ENCODE measurements at places on chromosomes 7 and 10. TPM values are rescaled to one million over a fixed set of nuclear protein-coding genes. Genes with fewer than 3 reads are reported as not detected.
A peak's percentile ranks its signal among the peaks of the same experiment; 100 is the strongest.

Gene ZP3
- total RNA-seq = 1.4 TPM

Gene ADARB2
- 2.0 TPM for total RNA-seq

Gene CYP2C8
- 0.27 TPM for total RNA-seq

Gene VAX1
- not detected for total RNA-seq

Gene ERLIN1
- 26.5 TPM for total RNA-seq

Gene NUTM2E
- total RNA-seq = 0.12 TPM

Gene TBXAS1
- total RNA-seq = 6.1 TPM

Gene SMKR1
- not detected for total RNA-seq

DNA sequence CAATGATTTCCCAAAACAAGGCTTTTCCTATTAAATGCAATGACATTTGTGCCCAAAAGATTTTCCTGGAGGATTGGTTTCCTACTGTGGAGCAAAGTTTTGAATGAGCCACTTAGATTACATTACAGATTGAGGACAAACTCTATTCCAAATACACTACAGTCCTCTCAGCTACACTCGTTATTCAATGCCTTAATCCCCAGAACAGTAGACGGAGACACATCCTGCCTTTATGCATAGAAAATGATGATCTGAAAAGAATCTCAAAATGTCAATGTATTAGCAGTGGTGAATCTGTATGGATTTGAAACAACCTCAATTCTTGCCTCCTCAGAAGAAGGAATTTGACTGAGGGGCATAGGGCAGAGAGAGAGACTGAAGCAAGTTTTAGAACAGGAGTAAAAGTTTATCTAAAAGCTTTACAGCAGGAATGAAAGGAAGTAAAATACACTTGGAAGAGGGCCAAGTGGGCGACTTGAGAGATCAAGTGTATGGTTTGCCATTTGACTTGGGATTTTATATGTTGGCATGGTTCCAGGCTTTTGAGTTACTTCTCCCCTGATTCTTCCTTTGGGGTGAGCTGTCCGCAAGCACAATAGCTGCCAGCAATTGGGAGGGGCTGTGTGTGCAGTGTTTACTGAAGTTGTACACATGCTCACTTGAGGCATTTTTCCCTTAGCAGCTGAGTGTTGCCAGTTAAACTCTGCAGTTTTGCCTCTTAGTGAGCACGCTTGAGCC lies 891.9 kb upstream of the MBL2 start:
- no peaks in the 10 kb centered on the region for H3K27me3 ChIP-seq
- no peak for DNase-seq
- H3K36me3 ChIP-seq = no peaks in the 10 kb centered on the region

GRCh38 chr10:63712717-63713115 lies 191.5 kb downstream of the REEP3 start:
- no peak for DNase-seq
- no peaks in the 10 kb centered on the region for H3K27me3 ChIP-seq
- peak overlapping the region; percentile 66 for H3K27ac ChIP-seq
- H3K36me3 ChIP-seq = no peaks in the 10 kb centered on the region

DNA sequence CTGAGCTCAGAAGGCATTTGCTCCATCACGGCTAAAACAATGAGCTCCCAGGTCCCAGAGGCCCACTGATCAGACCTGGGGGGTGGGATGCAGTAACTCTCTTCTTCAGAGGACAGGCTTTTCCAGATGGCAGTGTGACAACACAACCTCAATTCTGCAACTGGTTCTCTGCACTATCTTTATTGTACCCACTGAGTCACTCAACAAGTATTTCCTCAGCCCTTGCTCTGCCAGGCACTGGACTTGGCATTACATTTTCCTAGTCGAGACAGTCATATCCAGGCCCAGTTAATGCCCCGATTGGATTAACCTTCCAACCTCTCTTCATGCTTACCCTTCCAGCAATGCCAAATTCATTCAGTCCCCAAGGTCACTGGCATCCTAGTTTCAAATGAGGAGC lies 72.6 kb downstream of the JAZF1 start:
- no peak overlapping the region for H3K27ac ChIP-seq
- peaks cover 4% of the 10 kb centered on the region for H3K4me1 ChIP-seq
- no peak overlapping the region for H3K4me3 ChIP-seq
- DNase-seq = no peak
- no peaks in the 10 kb centered on the region for H3K36me3 ChIP-seq

DNA sequence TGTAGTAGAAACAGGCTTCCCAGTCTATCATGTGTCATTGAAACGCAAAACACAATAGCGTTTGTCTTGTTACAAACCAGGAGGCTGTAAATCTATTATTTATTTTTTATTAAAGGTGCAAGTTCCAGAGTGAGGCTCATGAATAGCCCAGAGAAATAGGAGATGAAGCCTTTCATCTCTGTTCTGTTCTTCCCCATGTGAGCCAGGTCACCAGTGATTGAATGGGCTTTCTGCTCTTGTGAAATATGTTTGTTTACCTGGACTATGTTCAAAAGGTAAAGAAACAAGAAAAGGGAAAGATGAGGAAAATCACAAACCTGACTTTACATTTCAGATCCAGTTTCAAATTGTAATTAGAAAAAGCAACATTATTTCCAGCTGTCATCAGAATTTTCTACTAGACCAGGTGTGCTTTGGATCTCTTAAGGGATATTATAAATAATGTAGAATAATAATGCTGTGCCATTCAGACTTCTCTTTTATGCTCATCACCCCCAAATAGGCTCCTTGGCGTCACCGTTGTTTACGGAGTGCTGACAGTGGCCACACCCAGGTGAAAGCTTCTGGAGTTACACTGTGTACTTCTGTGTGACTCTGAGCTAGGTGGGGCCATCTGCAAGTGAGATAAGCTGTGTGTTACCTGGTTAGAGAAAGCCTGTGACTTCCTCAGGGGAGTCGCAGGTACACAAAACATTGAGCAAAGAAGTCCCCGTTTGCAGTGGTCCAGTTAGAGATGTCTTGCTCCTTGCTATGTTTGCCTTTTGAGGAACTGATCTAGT lies 274.9 kb downstream of the SDK1 start:
- H3K27ac ChIP-seq = no peak overlapping the region
- H3K4me3 ChIP-seq = no peak overlapping the region
- no peak for DNase-seq
- H3K27me3 ChIP-seq = no peaks in the 10 kb centered on the region

GRCh38 chr7:1054438-1054837 lies 10.1 kb downstream of the GPR146 start:
- no peaks in the 10 kb centered on the region for H3K36me3 ChIP-seq
- peaks cover 27% of the 10 kb centered on the region for H3K4me1 ChIP-seq
- DNase-seq = peak; percentile 56

DNA sequence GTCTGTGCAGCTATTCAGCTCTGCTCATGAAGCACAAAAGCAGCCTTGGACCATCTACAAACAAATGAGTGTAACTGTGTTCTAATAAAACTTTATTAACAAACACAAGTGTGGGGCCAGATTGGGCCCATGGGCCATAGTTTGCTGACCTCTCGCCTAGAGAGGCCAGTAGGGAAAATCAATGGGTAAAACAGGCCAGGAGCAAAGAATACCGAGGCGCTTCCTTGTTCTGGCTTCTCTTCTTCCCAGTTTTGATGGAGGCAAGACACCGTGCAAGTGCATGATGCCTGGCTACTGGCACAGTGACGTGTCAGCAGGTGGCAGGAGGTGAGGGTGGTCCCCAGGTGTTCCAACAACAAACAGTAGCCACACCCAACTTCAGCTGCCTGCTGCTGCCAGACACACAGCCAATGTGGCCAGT lies 94.3 kb upstream of the SDK1 start:
- no peaks in the 10 kb centered on the region for H3K4me1 ChIP-seq
- H3K27me3 ChIP-seq = no peaks in the 10 kb centered on the region
- no peaks in the 10 kb centered on the region for H3K36me3 ChIP-seq

DNA sequence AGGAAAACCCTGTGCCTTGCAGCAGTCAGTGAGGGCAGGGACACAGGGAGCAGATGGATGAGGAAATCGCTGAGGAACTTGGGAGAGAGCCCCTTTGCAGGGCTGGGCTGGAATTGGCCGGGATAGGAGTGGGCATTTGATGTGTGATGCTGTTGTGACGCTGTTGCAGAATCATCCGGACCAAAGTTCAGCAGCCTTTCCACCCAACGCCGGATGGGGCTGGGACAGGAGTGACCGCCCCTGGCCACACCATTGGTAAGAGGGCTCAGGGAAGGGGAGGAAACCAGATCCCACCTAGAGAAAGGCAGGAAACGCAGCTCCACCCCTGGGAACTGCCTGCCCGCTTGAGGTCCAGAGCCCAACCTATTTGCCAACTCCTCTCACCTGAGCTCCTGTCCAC lies 33.9 kb downstream of the PAX2 start:
- H3K36me3 ChIP-seq = no peaks in the 10 kb centered on the region
- no peak overlapping the region for H3K4me3 ChIP-seq
- no peak for DNase-seq
- H3K27ac ChIP-seq = no peak overlapping the region

DNA sequence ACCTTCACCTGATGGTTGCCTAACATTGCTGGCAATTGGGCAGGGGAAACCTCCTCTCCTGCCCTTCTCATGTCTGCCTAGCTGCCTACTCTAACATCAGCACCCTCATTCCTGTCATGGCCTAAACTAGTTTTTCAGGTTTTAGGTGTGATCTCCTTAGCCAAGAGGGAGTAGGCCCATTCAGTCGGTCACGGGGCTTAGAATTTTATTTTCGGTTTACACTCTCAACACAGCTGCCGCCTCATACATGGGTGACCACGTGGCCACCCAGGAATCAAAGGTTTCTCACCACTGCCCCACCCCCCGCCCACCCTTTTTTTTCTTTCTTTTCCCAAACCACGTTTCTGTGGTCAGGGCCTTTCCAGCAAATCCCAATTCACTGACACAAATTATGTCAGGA lies 97.2 kb downstream of the RALA start:
- H3K27ac ChIP-seq = no peak overlapping the region
- no peak overlapping the region for H3K4me3 ChIP-seq
- no peaks in the 10 kb centered on the region for H3K36me3 ChIP-seq
- H3K4me1 ChIP-seq = no peaks in the 10 kb centered on the region

- no peaks in the 10 kb centered on the region for H3K27me3 ChIP-seq
- peaks cover 10% of the 10 kb centered on the region for H3K4me1 ChIP-seq
- no peak overlapping the region for H3K4me3 ChIP-seq
These were observed 57.3 kb downstream of the FAM53B start for GRCh38 chr10:124686707-124687376.

Data from ovary (tissue), 10 donors.